Progenitor cell of endocrine pancreas (in vitro differentiated cells): ENCODE measurements at places on chromosomes 6 and 20.
A peak's percentile ranks its signal among the peaks of the same experiment; 100 is the strongest.

DNA sequence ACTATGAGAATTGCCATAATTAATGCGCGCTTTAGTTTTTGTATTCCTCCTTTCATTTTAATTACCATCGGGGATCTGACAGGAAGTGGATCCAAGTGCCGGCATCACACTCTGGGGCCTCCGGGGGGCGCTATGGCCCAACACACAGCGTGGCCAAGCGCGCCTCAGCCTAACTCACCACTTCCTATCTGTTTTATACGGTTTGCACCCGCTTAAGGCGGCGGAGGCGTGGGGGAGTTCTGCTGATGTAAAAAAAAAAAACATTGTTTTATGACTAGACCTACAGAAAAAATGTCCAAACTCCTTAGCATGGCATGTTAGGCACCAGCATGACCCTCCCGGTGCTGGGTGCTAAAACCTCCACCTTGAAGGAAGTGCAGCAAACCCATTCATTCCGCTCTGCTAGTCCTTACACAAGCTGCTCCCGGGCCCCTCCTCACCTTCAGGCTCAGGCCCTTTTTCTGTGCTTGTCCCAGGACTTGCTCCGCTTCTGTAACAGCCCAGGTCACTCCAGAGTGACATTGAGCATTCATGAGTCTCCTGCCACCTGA, 4.5 kb upstream of the EBF4 start:
- no peak overlapping the region for H3K27ac ChIP-seq
- DNase-seq = peak; percentile 26
- peaks cover 6% of the 10 kb centered on the region for H3K36me3 ChIP-seq

DNA sequence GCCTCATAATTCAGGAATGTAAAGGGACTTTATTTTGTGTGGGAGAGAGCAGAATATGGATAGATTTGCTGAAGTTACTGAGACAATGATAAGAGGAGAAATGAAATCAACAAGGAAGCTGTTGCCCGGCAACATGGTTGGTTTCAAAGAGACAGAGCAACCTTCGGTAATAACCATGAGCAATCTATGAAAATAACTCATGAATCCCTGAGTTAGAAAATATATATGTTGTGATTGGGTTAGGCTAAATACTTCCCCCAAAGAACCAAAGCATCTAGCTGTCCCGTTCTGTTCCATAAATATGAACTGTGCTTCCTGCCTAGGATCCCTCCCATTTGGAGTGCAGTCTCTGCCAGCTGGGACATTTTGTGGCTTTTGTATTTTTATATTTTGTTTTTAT, 23.1 kb downstream of the SERPINB1 start:
- peaks cover 18% of the 10 kb centered on the region for H3K4me1 ChIP-seq
- no peaks in the 10 kb centered on the region for H3K27me3 ChIP-seq
- DNase-seq = no peak
- H3K36me3 ChIP-seq = peaks cover 4% of the 10 kb centered on the region

- no peaks in the 10 kb centered on the region for H3K36me3 ChIP-seq
- no peaks in the 10 kb centered on the region for H3K27me3 ChIP-seq
- no peak overlapping the region for H3K4me3 ChIP-seq
- H3K27ac ChIP-seq = no peak overlapping the region
Observed at GRCh38 chr6:68247782-68248181, 387.3 kb upstream of the ADGRB3 start.

DNA sequence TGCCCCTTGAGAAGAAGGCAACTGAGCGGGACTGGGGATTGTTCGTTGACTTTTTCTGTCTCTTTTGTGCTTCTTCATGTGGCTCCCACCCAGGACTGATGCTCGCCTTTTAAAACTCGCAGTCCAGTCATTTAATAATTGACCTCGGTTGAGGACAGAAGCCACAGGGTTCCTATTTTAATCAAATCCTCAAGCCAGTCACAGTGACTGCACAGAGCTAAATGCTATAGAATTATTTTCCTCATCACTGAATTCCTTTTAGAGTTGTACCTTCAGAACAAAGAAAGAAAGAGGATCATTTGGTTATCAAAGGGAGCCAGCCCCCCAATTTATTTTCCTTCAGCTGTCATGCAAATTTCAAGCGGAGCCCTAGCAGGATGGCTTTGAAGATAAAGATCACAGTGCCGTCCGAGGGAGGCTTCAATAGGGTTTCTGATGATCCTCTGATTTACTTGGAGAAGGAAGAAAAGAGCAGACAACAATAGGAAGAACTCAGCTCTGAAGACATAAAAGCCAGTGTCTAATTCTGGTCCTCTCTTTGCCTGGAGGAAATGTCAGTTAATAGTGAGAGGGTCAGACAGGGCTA, 186.6 kb downstream of the DOK5 start:
- H3K4me3 ChIP-seq = no peak overlapping the region
- H3K36me3 ChIP-seq = no peaks in the 10 kb centered on the region
- no peak overlapping the region for H3K27ac ChIP-seq
- H3K4me1 ChIP-seq = peaks cover 1% of the 10 kb centered on the region
- H3K27me3 ChIP-seq = peaks cover 11% of the 10 kb centered on the region

DNA sequence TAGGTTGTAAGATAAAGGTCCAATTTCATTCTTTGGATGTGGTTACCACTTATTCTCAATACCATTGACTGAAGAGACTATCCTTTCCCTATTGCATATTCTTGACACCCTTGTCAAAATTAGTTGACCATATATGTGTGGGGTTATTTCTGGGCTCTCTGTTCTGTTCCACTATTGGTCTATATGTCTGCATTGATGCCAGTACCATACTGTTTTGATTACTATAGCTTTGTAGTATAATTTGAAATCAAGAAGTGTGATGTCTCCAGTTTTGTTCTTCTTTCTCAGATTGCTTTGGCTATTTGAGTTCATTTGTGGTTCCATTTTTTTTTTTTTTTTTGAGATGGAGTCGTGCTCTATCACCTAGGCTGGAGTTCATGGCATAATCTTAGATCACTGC, 8.1 kb upstream of the LRP11 start:
- no peak overlapping the region for H3K27ac ChIP-seq
- DNase-seq = no peak
- peaks cover 9% of the 10 kb centered on the region for H3K4me1 ChIP-seq
- peaks cover 32% of the 10 kb centered on the region for H3K27me3 ChIP-seq
